ENCODE measurements at places on chromosomes 1 and 21.

GRCh38 chr1:53822931-53823330 is 15.2 kb downstream of the NDC1 start:
- DNase-seq = no peak

DNA sequence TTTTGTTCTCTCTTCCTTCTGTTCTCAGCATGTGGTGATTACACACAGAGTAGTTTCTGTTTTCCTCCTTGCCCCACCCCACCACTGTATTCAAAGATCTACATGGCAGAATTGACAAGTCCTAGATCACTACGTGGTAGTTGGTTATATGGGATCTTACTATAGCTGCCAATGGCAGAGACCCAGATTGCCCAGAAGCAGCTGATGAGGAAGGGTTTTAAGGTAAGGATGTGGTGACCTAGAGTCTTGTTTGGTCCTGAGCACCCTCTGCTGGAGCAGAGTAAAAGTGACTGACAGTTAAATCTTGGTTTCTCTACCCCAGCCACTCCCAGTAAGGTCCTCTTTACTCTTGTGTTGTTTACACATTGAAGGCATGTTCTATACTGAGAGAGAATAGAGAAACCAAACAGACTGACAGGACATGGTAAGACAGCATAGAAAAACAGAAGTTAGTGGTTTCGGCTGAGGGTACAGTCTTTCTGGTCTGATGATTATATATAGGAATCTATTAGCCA is 22.8 kb upstream of the STRIP1 start:
- DNase-seq = peak; percentile 77

DNA sequence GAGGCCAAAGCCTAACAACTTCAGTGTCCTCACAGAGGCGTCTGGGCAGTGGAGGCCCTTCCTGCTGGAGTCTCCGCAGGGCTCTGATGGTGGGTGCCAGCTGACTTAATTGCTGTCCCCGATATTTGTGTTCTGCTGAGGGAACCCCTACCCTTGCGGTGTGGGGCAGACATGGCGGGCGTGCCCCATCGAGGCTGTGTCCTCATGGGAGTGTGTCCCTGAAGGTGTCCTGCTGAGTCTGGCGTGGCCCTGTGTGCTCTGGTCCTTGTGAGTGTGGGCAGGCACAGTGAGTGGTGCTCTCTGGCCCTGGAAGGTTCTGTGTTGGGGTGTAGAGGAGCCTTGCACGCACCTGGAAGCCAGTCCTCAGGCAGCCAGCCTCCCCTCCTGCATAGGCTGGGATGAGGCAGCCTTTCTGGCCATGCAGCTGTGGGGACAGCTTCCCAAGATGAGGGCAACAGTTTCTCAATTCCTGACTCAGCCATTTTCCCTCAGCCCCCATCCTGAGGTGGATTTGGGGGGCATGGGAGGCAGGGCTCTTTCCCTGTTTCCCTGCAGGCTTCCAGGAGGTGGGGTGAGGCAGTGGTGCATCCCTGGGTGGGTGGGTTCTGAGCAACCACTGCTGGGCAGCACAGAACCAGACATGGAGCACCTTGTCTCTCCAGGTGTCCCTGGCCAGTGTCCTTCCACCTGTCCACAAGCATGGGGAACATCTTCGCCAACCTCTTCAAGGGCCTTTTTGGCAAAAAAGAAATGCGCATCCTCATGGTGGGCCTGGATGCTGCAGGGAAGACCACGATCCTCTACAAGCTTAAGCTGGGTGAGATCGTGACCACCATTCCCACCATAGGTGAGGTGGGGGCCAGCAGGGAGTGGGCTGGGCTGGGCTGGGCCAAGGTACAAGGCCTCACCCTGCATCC is 6.5 kb downstream of the C1orf35 start:
- DNase-seq = peak; percentile 9

DNA sequence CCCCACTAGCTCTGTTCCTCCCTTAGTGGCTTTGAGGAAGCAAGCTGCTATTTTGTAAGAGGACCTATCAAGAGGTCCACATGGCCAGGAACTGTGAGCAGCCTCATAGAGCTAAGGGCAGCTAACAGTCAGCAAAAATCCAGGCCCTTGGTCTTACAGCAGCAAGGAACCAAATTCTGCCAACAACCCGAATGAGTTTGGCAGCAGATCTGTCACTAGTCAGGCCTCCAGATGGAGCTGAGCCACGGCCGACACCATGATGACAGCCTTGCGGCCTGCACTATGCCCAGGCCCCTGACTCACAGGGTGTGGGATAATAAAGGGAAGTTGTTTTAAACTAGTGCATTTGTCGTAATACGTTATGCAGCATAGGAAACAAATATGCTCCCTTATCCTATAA is 28.0 kb upstream of the H3-3A start:
- DNase-seq = no peak

- DNase-seq = no peak
Observed at GRCh38 chr1:62800281-62800680, 16.3 kb downstream of the ATG4C start.

DNA sequence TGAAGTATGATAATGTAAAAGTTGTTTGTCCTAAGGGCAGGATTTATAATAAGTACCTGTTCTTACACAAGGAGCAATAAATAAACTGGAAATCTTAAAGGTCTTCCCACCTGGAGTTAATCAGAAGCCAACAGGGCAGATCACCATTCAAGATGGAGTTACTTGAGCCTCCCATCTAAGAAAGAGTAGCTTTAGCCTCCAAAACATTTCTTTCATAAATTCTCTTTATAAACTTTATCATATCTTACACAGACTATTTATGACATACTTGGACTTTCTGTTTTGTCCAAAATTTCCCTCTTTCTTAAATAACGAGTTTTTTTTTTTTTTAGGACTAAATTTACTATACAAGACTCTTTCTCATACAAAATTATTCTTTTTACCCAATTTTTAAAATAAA is 18.5 kb downstream of the OR2T1 start:
- DNase-seq = no peak

GRCh38 chr1:110255392-110255787 is 45.3 kb downstream of the KCNC4 start:
- no peak for DNase-seq

- no peak for DNase-seq
Observed at GRCh38 chr1:177311111-177311510, 140.4 kb downstream of the BRINP2 start.

DNA sequence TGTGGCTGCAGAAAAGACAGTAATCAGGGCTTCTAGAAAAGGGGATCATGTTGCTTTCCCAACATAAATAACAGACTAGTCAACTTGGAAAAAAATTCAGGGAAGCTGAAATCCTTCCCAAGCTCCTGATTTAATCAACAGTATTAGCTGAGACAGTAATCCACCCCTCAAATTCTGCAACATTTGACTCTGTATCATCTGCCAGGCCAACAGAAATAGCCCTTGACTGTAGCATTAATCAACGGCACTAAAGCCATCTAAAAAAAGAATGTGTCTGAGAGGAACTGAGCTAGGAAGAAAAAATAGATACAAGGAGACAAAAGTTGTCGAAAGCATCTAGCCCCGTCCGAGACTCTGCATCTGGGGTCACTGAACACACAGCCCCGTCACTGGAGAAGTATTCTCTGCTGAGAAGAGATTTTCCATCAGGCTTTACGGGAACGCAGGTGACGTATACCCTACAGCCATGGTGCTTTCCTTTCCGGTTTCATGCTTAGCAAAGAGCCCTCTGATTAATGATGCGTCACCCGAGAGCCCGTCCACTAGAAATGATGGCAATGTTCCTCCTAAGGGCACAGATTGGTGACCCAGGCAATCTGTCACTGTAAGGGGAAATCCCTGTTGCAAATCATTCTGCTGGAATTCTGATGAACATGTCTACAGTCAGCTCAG is 42.1 kb upstream of the TP53BP2 start:
- DNase-seq = no peak

DNA sequence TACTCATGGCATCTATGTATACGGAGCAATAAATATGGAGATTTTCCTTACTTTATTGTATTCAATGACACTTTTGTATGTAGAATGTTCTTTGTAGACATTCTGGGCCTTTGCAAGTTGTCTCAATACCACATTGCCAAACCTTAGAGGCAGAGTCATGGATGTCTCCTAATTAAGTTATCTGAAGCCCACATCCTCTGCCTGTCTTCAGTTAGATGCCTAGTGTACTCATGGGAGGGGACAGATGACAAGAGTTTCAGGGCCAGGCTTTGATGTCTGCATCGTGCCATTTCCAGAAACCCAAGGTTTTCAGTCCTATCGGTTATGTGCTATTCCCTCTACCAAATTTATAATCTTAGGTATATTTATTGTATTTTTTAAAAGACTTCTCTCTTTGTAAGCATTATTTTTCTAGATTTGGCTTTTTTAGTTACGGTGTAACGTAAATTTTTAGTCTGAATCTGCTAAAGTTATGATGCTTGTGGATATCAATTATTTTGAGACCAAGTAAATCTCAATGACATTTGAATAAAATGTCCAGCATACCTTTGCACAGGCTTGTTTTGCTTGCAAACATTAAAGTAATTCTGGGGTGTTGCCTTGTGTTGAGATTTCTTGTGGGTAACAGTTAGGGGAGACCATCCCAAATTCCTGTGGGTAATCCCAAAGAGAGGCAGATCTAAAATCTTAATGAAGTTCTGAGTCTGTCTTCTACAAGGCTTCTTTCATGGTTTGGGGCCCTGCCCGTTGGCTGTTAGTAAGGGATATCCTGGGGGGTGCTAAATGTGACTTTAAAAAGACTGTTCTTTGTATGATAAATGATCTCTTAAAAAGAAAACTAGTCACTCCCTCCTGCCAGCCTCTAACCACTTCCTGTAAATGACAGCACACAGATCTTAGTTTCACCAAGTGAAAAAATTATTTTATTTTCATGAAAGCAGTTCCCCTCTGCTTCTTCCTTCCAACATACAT is 8.0 kb upstream of the MACF1 start:
- peak; percentile 54 for DNase-seq

DNA sequence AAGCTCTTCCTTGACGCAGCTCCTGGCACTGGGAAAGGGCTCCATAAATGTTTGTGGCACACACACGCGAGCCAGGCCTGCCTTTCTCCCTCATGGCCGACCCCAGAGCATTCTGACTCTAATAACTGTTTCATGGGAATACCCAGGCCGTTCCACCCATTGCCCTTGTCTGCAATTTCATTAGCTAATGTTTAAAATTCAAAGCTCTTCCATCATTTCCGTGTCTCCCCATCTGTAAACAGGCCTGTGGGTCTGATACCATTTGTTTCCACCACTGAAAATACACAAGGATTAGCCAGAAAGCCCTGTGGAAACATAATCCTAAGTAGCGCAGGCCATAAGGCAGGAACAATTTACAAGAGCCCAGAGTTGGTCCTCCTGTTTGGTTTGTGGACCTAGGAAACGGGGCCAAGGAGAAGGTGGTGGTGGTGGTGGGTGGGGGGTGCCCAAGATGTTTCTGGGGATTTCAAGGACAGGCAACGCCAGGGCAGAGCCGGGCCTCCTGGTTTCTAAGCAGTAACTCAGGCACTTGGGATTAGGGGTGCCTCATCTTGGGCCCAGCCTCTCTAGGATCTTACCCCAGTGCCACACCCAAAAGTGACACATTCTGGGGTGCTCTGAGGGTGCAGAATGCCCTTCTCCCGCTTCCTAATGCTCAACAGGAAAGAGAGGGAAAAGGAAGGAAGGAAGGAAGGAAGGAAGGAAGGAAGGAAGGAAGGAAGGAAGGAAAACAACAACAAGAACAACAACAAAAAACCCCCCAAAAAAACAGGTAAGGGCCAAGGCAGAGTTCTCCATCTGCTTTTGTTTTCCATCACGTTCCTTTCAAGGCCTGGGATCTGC is 79.4 kb downstream of the SSBP3 start:
- no peak for DNase-seq

DNA sequence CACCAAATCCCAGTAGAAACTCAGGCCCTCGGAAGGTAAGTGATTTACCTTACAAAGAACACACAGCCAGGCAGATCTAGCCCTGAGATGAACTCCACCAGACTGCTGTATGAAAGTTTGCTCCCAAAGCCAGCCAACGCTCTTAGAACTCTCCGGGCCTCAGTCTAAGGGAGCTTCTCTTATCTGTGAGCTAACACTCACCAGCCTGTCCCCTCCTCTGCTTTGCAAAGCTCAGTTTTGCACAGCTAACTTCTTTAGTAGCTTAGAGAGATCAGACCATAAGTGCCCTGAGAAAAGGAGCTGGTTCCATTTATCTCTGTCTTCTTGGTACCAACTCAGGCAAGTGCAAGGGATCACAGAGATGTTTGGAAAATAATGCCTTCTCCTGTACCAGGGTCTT is 195.8 kb upstream of the JUN start:
- no peak for DNase-seq

DNA sequence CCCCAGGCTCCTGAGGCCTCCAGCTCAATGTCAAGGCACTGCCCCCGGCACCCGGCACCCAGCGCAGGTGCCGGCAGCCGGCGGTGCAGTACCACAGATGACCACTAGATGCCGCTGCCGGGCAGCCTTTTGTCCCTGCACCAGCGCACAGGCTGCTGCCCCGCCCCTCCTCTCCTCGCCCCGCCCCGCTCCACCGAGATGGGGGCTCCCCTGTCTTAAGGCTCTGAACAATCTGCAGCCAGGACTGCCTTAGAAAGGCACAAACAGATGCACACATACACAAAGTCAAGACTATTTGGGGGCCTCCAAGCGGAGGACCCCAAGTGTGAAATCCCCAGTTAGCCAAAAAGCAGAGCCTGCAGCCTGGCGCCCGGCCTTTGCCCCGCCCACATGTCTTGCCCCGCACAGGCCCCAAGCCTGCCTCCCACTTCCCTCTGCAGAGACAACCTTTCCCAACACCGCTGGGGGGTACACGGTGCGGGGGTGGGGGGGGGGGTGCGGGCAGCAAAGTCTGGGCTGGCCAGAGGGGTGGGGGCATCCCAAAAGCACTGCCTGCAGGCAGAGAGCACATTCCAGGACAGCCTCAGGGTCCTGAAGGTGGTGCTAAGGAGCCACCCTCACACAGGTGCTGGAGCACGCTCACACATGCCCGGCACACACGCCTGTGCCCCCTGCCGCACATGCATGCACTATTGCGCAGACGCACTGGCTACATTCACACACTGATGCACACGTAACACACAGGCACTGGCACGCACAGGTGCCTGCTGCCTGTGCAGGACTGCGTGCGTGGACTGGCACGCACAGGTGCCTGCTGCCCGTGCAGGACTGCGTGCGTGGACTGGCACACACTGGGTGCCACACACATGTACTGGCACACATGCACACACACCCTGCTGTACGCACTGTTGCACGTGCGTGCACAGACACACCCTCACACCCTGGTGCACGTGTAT is 37.1 kb downstream of the ARHGEF16 start:
- DNase-seq = peak; percentile 93

DNA sequence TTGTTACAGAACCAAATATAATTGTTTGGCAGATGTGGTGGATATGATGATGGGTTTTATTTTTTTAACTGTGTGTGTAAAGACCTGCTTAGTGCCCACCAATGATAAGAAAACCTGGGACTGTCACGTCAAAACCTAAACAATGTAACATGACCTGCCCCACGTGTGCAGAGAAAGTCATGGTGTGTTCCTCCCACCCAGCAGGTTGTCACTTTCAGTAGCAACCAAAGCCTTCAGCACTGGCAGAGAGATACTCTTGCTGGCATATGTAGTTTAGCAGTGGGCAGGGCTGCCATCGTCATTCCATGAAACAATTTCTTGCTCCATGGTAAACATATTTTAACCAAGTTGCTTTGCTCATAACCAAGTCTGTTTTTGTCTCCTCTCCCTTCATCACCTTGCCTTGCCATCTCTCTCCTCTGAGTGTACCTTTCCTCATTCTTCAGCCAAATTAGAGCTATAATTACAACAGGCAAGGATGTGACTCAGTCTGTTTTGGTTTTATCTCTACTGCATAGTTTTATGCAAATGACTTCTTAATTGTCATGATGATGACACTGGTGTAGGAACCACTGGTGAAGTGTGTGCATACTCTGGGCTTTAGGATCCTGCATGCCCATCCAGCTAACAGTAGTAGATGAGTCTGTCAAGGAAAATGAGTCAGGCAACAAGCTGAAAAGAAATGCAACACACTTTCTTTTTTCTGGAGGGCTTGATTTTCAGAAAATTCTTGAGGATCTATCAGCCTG is 150.3 kb downstream of the EDEM3 start:
- DNase-seq = no peak

All from GM13977 (cell line).